ENCODE measurements at places on chromosomes 2 and 18.

GRCh38 chr2:18445433-18446320 lies 114.8 kb downstream of the RDH14 start:
- DNase-seq: no peak

- DNase-seq: no peak
These were observed 57.9 kb downstream of the TNS1 start for GRCh38 chr2:217944923-217945322.

DNA sequence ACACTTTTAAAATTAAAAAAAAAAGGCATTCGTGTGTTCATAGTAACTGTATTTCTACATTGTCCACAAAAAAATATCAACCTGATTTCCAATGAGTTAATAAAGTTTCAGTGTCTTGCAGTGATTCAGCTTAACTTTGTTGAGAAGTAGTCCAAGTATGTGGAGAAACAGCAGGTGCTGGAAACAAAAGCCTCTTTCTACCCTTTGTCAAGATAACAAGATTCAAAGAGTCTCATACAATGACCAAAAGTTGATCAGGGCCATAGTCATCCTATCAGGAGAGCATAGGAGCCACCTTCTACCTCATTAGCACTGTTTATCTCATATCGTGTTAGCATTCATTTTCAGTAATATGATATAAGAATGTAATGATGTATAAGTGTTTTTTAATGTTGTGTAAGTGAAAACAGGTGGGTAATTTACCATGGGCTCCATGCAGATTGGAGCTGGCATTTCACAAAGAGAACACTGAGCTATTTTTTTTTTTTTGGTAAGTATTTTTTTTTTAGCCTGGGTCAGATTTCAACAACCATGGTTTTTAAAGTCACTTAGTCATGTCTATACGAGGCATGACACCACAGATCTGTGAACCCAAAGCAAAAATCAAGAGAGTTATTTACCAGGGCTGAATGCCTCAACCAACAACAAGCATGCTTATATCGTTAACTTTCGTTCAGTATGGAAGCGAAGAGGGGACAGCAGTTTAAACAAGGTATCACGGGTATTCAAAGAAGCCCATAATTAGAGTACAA lies 165.0 kb upstream of the ZNF521 start:
- DNase-seq: no peak

DNA sequence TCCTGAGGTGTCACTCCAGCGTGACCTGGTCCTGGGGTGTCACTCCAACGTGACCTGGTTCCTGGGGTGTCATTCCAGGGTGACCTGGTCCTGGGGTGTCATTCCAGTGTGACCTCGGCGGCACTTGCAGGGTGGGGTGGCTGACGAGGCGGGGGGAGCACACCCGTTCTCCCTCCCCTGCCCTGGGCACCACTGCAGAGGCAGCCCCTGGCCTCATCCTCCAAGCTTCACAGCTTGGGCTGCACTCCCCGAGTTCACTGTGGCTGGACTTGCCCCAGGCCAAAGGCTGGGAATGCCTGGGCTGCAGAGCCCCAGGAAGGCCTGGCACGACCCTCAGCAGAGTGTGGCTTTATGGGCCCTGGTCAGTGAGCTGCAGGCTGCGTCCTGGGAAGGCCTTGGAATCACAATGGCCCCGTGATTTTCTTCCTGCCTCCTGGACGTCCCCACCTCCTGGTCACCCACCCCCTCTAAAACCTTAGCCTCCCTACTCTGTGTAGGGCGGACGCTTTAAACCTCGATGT lies 88.3 kb downstream of the NFATC1 start:
- DNase-seq: no peak

DNA sequence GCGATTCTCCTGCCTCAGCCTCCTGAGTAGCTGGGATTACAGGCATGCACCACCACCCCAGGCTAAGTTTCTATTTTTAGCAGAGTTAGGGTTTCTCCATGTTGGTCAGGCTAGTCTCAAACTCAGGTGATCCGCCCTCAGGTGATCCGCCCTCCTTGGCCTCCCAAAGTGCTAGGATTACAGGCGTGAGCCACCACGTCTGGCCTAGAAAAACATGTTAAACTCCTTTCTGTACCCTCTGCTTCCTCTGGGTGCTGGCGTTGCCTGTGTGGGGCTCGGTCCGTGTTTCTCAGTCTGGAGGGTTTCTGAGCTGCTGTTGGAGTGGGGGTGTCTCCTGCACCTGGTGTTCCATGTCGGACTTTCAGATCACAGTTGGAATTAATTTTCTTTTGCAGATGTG lies 17.9 kb downstream of the LDLRAD4 start:
- DNase-seq: peak; percentile 10

DNA sequence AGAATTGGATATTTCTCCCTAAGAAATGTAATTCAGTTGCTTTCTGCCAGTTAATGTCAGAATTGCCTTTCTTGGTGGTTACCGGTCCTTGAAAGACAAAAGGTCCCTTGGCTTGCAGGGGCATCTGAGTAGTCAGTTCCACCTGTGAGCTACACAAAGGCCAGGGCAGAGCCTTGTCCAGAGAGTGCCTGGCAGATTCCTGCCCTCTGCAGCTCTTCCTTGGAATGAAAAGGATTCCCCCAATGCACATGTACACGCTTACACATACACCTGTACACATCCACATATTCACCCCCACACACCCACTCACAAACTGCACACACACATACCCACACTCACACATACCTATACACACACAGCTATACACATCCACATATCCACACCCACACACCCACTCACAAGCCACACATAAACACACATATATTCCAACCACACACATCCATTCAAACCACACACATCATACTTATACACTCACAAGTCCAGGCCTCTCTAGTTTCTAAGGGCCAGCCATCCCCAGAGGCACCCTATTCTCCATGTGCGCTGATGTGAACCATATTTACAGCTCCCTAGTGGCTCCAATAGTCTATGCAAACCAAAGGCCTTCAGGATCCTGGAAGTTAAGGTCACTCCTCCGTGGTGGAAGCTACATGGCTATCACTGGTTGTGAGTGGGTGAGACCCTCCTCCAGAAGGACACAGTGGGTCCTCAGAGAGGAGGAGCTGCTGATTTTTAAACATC lies 9.6 kb downstream of the CYRIA start:
- no peak for DNase-seq

DNA sequence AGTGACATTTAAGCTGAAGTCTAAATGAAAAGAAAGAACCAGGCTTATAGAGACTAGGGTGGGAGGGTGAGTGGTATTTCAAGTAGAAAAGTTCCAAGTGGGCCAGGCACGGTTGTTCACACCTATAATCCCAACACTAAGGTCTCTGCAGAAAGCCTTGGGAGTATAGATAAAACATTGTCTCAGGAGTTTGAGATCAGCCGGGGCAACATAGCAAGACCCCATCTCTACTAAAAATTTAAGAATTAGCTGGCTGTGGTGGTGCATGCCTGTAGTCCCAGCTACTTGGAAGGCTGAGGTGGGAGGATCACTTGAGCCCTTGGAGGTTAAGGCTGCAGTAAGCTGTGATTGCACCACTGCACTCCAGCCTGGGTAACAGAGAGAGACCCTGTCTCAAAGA lies 143.4 kb upstream of the PKDCC start:
- no peak for DNase-seq

All from lower lobe of right lung (tissue), 2 donors.